ENCODE measurements at places on chromosomes 7 and 10.

- no peak for DNase-seq
Measured at GRCh38 chr7:14682910-14683465, 219.6 kb downstream of the DGKB start.

DNA sequence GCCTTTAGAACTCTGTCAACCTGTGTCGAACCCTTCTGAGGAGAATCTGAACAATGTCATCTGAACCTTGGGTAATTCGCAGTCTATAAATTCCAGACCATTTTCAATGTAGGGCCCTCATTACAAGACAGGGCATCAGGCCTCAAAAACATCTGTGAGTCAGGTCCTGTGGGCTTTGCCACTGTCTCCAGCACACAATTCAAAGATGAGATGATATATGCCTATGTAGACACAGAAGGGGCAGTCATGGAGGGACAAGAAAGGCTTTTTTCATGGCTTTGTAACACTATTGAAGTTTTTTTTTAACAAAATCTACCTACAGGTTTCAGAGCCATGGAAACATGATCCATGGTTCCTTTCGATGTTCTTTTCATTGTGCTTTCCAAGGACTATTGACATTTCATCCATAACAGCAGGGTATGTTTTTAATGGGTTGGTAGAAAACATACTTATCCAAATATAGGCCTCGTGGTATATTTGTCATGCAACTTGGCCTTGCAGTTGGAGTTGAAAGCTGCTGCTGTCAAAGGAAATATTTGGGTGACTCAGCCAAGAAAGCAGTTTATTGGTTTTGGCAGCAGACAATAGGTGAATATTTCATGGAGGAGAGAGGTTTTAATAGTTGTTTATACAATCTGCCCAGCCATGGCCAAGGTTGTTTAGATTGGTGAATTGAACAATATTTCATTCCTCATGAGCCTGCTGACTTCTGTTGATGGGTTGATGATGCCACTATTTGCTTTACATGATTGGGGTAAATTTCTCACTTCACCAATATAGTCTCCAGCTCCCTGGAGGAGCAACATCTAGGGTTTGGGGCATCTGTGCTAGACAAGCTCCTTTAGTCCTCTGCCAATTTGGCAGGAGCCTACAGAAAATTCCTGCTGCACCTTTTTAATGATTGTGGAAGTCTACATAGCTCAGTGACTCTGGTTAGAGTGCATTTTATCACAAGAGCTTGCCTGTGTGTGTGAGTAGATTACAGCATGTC, 158.4 kb upstream of the TMEM72 start:
- no peak for DNase-seq

GRCh38 chr7:564176-564865, 44.7 kb upstream of the PDGFA start:
- DNase-seq, result no peak

GRCh38 chr10:36779238-36779846, 346.1 kb upstream of the ANKRD30A start:
- DNase-seq, result no peak

GRCh38 chr10:27319752-27320431, 79.3 kb upstream of the ACBD5 start:
- peak; percentile 19 for DNase-seq

DNA sequence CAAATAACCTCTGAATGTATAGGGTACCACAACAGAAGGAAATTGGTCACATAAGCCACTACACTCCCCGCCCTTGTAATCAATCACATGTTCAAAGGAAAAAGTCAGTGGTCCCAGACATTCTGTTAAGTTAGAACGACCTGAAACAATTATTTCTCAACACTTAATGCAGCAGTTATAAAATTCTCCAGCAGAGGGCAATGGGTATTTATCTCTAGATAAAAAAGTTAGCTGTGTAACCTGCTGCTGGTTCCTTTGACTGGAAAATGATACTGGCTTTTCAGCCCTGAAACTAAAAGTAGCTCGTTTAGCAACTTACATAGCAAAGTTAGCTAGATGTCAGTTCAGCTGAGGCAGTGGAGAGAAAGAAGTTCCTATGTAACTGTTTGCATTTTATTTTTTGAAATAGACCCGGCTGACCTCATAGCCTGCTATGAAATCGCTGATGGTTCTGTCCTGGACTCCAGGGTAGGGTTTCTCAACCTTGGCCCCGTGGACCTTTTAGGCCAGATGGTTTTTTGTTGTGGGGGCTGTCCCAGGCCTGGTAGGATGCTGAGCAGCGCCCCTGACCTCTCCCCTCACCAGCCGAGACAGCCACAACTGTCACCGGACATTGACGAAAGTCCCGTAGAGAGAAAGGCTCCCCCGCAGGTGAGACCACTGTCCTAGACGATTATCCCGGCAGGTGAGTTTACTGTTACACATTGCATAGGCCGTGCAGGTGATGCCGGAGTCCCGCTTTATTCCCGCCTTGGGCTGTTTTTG, 40.2 kb upstream of the PROSER2 start:
- peak; percentile 70 for DNase-seq

- no peak for DNase-seq
Measured at GRCh38 chr7:19762631-19763030, 10.8 kb downstream of the TMEM196 start.

- DNase-seq, result no peak
Measured at GRCh38 chr7:44388089-44388970, 62.9 kb upstream of the CAMK2B start.

GRCh38 chr7:151700586-151701165, 176.2 kb downstream of the PRKAG2 start:
- no peak for DNase-seq

- DNase-seq, result no peak
Measured at GRCh38 chr10:69878038-69878437, 76.3 kb downstream of the COL13A1 start.

DNA sequence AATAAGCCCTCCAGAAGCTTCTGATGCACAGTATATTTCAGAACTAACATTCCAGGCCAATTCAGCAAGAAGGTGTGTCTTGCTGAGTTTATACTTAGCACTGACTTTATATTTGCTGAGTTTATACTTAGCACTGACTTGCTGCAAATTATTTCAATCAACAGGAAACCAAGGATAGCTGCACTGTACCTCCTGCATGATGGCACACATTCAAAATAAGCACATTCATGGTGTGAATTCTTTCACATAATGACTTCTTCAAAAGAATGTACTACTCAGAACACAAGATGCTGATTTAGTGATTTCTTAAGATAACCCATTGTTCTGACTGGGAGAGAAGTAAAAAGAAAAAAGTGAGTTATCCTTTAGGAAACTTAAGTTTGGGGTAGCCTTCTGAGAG, 52.0 kb downstream of the JAZF1 start:
- DNase-seq, result no peak

DNA sequence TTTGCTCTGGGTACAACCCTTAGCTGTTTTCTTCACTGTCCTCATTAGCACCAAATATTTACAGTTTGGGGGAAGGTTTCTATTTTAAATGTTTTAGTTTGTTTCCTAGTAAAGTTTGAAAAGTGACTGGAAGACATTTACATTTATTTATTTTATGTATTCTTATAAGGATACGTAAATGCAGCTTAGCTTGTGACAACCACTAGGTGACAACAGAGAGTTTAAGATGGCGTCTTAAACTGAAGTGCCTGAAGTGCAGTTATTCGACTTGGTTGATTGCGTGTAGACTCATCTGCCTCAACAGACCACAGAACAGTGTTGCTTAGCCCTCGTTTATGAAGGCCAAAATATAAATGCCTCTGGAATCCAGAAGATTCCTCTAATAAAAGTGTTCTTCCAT, 378.2 kb upstream of the MYO3A start:
- DNase-seq, result no peak

DNA sequence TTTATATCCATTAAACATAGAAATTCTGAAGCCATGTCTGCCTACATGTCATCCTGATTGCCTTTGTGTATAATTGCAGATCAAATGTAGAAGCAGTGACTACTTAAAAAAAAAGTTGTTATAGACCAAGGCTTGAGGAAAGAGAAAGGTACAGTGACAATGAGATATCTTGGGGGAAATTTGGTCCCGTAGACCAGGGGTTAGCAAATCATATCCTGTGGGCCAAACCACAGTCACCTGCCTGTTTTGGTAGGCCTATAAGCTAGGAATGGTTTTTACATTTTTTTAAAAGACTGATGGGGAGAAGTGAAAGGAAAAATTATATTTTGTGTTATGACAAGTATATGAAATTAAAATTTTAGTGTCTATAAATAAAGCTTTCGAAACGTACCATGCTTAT, 12.9 kb downstream of the PAPSS2 start:
- DNase-seq, result no peak

- no peak for DNase-seq
Measured at GRCh38 chr10:128092454-128092853, 33.8 kb downstream of the MKI67 start.

- no peak for DNase-seq
Measured at GRCh38 chr10:31318382-31318853, 598 bp upstream of the ZEB1 start.

- DNase-seq, result no peak
Measured at GRCh38 chr7:25788371-25788770, 363.6 kb upstream of the NFE2L3 start.

GRCh38 chr10:112389271-112389822, 15.4 kb downstream of the ACSL5 start:
- no peak for DNase-seq

GRCh38 chr10:21285742-21286331, 239.6 kb downstream of the SKIDA1 start:
- DNase-seq, result no peak

DNA sequence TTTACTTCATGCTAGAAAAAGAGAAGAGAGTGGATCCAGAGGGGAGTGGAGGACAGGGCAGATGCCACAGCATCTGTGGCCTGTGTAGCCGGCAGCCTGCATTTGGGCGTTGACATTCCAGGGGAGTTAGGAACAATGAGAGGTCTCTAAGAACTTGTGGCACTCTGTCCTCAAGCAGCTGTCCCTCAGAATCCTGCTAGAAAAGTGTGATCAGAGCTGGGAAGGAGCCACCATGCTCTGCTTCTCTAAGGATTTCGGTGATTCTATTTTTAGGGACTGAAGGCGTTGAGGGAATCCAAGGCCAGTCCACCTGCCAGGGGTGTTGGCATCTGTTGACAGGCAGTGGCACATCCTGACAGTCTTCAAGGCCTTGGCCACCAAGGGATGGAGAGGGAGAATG, 7.6 kb downstream of the LRIT2 start:
- DNase-seq, result no peak

DNA sequence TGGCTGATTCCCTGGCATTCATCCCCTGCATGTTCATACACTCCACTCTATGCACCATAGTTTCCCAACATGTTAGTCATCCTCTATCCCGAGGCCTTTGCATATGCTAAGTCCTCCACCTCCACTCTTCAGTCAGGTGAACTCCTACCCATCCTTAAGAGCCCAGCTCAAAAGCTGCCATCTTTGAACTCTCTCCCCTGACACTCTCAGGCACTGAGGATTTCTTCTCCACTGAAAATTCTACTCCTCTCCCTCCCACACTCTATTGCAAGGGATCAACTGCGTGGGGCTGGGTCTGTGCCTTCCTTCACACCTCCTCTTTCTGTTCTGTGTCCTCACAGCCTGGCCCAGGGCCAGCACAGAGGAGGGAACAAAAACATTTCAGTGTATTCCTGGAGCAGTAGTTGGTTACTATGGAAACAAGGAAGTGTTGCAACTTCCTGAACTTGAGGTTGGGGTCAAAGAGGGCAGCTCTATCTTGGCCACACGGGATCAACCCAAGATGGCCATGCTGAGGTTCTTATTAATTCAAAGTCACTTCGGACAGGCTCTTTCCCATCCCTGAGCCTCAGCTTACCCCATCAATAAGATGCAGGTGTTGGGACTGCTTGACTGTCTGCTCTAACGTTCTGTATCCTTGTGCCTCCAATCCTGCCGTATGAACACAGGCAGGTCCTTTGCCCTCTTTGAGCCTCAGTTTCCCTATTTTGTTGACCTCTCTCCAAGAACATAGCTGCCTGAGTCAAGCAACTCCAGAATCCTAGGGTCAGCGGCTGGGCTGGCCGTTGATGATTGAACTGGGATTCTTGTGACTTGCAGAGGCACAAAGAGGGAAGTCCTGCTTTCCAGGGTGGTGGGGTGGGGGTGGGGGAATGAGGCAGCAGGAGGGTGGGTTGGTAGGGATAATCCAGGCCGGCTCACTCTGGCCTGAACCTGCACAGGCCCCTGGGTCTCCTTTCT, 15.5 kb downstream of the ZMIZ1 start:
- peak; percentile 60 for DNase-seq

- DNase-seq, result no peak
Measured at GRCh38 chr10:75211007-75211691, 553 bp downstream of the VDAC2 start.

- no peak for DNase-seq
Measured at GRCh38 chr7:77386165-77386822, 29.9 kb downstream of the GSAP start.

GRCh38 chr10:47413531-47414226, 29.6 kb upstream of the ZNF488 start:
- DNase-seq, result no peak

DNA sequence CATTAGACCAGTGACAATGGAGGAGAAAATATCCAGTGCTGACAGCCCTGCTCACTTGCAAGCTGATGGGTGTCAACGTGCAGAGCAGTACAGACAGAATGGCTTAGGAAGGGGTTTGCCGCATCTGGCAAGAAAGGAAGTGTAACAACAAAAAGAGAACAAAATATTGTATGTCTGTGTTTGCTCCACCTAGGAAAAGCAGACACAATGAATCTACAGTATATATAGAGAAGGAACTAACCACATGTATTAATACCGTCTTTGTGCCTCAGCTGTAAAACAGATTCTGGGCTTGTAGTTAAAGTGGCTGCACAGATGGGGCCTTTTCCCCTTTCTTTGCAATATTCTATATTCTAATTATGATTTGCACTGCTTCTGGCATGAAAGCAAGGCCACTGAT, 281.1 kb upstream of the MEOX2 start:
- no peak for DNase-seq

DNA sequence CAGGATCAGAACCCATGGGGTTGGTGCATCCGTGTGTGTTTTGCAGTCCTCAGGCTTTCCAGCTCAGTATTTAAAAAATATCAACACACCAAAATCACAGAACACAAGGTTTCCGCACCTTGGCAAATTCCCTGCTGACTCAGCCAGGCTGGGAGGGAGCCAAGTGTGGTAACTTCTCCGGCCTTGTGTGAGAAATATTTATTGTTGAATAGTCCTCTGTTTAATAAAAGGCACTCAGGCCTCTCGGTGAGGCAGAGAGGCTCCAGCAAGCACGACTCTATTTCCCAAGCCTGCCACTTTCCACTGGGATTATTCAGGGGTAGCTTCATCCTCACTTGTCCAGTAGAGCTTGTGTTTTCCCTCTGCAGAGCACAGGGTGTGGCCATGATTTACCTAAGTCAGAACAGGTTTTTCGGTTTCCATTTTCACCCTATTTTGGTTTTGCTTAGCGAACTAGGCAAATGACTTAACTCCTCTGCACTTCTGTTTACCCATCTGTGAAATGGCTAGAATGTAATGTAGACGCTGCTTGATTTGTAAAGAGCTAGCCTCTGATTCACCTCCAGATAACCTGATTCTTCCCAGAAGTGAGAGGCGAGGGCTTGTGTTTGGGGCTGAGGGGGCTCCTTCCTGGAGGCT, 13.0 kb upstream of the CHST15 start:
- no peak for DNase-seq

All from left renal pelvis (tissue), 4 donors.